ENCODE measurements at places on chromosomes 6 and 20. TPM values are rescaled to one million over a fixed set of nuclear protein-coding genes. Genes with fewer than 3 reads are reported as not detected.

DNA sequence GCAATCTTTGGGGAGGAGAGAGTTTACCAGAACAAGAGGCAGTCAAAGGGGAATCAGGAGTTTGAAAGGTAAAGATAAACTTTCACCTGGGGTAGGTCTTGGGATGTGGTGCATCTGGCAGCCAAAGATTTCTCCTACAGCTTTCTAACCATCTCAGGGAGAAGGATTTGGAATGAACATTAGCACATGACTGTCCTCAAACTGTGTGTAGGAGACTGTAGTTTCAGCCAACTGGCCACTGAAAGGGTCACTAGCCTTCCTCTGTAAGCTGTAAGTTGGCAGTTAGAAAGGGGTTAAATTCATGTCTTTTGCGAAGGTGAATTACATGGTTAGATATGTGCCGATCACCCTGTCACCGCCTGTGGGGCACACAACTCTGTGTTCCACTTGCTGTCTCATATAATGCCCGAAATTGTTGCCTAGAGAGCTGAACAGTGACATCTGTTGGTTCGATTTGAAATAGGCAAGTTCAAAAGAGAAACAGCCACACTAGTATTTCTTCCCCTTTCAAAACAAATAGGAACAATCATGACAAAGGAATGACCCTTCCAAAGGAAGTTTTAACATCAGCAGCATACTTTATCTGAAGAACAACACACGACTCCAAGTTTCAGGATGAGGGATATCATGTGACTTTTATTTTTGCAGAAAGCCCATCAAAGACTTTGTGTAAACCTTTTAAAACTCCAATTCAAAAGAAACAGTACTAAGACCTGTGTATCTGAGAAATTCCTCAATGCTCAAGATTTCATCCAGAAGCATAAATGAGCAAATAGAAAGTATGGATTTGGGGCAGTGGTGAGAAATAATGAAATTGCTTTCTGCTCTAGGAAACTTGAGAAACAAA, 1.1 kb upstream of the OPN5 start:
- H3K4me3 ChIP-seq = no peak overlapping the region
- no peak for DNase-seq
- no peaks in the 10 kb centered on the region for H3K36me3 ChIP-seq
- H3K27ac ChIP-seq = no peak overlapping the region

DNA sequence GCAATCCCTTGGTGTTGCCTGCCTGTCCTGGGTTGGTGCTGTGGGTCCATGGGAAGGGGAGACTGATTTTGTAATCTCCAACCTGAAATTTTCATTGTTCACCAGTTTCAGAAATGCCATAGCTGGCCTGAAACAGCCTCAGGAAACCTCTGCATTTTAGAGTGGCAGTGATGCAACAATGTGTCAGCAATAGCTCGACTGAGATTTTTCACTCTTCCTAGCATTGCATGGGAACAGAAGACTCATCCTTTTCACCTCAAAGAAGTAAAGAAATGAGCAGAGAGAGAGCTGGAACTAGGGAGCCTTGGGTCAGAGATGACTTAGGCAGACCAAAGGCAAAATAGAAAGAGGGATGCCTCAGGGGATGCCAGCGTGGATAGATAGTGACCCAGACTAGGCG, 23.7 kb upstream of the TMEM14A start:
- H3K4me1 ChIP-seq = peaks cover 4% of the 10 kb centered on the region
- no peaks in the 10 kb centered on the region for H3K27me3 ChIP-seq
- H3K36me3 ChIP-seq = no peaks in the 10 kb centered on the region
- no peak for DNase-seq
- no peak overlapping the region for H3K27ac ChIP-seq

- DNase-seq = no peak
- no peaks in the 10 kb centered on the region for H3K27me3 ChIP-seq
- H3K4me1 ChIP-seq = no peaks in the 10 kb centered on the region
- no peaks in the 10 kb centered on the region for H3K36me3 ChIP-seq
- H3K4me3 ChIP-seq = no peak overlapping the region
These were observed 23.3 kb upstream of the BMP2 start for GRCh38 chr20:6744180-6744579.

DNA sequence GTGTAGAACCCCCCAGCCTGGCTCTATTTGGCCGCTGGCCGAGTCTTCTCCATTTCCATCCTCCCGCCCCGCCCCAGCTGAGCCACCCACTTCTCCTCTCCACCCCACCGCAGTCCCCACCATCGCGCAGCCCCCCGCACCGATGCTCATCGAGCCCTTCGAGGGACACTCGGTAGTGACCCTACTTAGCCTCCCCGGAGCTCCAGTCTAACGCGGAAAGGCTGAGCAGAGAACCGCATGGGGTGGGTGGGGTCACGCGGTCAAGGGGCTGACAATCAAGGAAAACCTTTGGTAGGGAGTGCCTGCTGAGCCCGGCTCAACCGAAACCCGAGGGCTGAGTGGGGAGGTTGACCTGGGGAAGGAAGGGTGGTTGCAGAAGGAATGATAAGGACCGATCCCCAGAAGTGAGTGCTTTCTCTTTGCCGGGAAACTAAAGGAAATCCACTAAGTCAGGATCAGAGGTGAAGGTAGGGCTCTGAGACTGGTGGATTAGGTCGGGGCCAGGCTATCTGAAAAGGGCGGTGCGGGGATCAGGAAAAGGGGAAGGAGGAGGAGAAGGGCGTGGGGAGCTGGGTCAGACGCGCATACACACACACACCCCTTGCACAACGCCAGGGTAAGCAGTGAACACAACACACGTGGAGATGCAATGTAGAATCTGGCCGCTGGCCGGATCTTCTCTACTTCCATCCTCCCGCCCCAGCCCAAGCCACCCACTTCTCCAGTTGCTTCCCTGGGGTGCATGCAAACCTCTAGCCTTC, 49.8 kb downstream of the CPXM1 start:
- peaks cover 18% of the 10 kb centered on the region for H3K27me3 ChIP-seq
- H3K4me1 ChIP-seq = peaks cover 28% of the 10 kb centered on the region
- H3K36me3 ChIP-seq = no peaks in the 10 kb centered on the region
- peak; percentile 84 for DNase-seq
- no peak overlapping the region for H3K27ac ChIP-seq
- peak overlapping the region; percentile 59 for H3K4me3 ChIP-seq

GRCh38 chr6:111625099-111625416, 19.4 kb upstream of the TRAF3IP2 start:
- no peaks in the 10 kb centered on the region for H3K36me3 ChIP-seq
- H3K27ac ChIP-seq = no peak overlapping the region
- no peaks in the 10 kb centered on the region for H3K4me1 ChIP-seq
- DNase-seq = no peak

GRCh38 chr6:157832250-157832967, 9.4 kb downstream of the SNX9 start:
- peaks cover 32% of the 10 kb centered on the region for H3K4me1 ChIP-seq
- H3K36me3 ChIP-seq = no peaks in the 10 kb centered on the region
- no peak overlapping the region for H3K27ac ChIP-seq
- H3K4me3 ChIP-seq = no peak overlapping the region

- H3K4me1 ChIP-seq = peaks cover 18% of the 10 kb centered on the region
- H3K27me3 ChIP-seq = no peaks in the 10 kb centered on the region
- no peak overlapping the region for H3K4me3 ChIP-seq
- H3K27ac ChIP-seq = no peak overlapping the region
- H3K36me3 ChIP-seq = no peaks in the 10 kb centered on the region
These were observed 381.6 kb downstream of the UTRN start for GRCh38 chr6:144666781-144667180.

DNA sequence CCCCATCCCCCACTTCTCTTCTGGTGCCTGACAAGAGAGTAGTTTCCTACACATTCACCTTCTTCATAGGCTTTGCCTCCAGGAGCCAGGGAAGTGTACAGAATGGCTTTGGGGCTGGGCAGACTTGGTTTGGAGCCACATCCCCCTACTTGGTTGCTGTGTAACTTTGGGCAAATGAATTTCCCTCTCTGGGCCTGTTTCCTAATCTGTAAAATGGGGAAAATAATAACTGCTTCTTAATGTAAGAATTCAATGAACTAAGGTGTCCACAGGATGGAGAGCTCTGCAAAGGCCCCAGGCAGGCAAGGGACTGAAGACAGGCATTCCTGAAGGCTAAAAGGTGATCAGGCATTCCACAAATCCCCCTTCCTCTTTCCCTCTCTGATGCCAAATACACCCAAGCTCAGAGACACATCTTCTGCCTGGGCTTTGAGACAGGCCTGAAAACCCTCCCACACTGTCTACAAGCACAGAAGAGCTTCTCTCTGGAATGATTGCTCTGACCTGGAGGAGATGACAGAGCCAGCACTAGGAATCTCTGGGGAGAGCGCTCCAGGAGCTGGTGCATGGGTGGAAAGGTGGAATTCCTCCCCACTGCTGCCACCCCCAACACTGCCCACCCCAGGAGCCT, 6.9 kb upstream of the C20orf203 start:
- H3K4me1 ChIP-seq = peaks cover 12% of the 10 kb centered on the region
- H3K27ac ChIP-seq = no peak overlapping the region
- no peaks in the 10 kb centered on the region for H3K27me3 ChIP-seq
- no peak for DNase-seq
- H3K36me3 ChIP-seq = no peaks in the 10 kb centered on the region

Gene PPP1R14C
- total RNA-seq = 15.4 TPM

Gene VARS1
- 44.1 TPM for total RNA-seq

Gene PLCB1
- 6.3 TPM for total RNA-seq

Gene RAMACL
- total RNA-seq = 6.6 TPM

Gene CALHM6
- 9.1 TPM for total RNA-seq

Gene KCNK17
- total RNA-seq = 5.5 TPM
